ENCODE measurements at places on chromosomes 2 and 18.

DNA sequence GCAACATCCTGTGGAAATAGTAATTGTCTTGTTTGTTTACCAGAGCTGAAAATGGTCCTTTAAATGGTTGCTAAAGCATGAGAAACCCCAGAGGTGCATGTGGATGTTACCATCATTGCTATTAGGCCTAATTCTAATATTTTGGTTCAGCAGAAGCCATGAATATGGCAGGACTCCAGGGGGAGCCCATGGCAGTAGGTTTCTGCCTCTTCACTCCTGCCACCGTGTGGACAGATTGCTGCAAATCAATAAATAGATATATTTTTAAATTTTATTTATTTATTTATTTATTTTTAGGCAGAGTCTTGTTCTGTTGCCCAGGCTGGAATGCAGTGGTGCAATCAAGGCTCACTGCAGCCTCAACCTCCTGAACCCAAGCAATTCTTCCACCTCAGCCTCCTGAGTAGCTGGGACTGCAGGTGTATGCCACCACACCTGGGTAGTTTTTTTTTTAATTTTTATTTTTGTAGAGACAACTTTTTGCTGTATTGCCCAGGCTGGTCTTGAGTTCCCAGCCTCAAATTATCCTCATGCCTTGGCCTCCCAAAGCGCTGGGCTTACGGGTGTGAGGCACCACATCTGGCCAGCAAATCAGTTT is 54.9 kb upstream of the CAPN13 start:
- DNase-seq, result no peak

GRCh38 chr2:172173174-172173706 is 70.5 kb upstream of the DLX2 start:
- no peak for DNase-seq

- no peak for DNase-seq
These were observed 423.3 kb downstream of the CMPK2 start for GRCh38 chr2:6442252-6442985.

DNA sequence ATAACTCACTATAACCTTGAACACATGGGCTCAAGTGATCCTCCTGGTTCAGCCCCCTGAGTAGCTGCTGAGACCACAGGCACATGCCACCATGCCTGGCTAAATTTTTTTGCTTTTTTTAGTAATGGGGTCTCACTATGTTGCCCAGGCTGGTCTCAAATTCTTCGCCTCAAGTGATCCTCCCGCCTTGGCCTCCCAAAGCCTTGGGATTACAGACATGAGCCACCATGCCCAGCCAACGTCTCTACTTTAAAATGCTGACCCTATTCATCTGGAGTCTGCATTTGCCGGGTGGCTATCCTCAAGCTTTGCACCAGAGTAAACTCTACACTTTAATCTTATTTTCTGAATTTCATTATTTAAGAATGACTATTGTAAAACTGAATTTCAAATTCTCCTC is 37.6 kb upstream of the RALBP1 start:
- DNase-seq, result no peak

- DNase-seq, result no peak
These were observed 46.6 kb downstream of the CCDC138 start for GRCh38 chr2:108833219-108833618.

- DNase-seq, result no peak
These were observed 119.5 kb downstream of the ACTR3 start for GRCh38 chr2:114009205-114009944.

GRCh38 chr2:219437141-219437540 is 2.5 kb downstream of the SPEG start:
- DNase-seq, result no peak

- no peak for DNase-seq
These were observed 143.1 kb downstream of the PTH2R start for GRCh38 chr2:208549546-208550158.

- no peak for DNase-seq
These were observed 53.4 kb downstream of the CHN1 start for GRCh38 chr2:174951745-174952144.

DNA sequence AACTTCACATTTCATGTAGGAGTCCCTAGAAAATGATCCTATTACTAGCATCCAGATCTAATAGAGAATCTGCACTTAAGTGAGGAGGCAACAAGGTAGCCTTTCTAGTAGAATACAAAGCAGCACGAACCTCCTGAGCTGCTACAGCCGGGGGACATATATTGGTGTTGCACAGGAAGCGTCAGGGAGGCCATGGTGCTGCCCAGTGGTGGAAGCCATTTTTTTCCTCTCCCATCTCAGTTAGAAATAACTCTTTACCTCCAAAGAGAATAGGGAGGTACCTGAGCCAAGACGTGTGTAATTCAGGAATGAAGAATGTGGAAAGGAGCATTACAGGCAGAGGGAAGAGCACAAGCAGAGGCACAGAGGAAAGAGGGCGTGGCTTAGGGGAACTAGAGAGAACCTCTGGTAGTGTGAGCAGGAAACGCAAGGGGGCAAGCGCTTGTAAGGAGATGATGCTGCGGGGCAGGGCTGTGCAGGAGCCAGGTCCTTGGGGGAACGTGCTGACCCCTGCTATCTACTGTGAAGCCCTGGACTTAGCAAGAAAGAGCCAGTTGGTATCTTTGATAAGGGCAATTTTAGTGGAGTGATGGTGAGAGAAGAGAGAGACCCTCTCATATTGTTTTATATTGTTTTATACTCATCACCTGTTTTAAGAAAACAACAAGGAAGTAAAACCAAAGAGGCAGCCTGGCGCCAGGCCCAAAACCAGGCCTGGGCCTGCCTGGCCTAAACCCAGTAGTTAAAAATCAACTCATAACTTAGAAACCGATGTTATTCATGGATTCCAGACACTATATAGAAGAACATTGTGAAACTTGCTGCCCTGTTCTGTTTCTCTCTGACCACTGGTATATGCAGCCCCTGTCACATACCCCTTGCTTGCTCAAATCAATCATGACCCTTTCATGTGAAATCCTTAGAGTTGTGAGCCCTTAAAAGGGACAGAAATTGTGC is 50.0 kb upstream of the TTC39C start:
- DNase-seq, result peak; percentile 28

- DNase-seq, result no peak
These were observed 19.2 kb downstream of the CDC42EP3 start for GRCh38 chr2:37652199-37652640.

DNA sequence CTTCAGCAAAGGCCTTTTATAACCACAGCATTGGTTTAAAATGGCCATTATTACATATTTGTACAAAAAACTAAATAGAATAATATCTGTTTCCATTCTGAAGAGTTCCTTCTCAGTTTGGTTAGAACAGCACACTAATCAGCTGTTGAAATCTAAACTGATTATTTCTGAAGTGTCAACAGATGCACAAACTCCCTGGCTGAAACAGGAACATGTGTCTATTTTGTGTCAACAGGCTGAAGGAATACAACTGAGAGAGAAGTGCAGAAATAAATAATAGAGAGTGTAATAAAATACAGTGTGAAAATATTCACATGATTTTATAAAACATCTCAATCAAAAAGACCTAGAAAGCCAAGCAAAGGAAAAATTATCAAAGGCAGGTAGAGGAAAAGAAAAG is 29.7 kb downstream of the IKZF2 start:
- no peak for DNase-seq

DNA sequence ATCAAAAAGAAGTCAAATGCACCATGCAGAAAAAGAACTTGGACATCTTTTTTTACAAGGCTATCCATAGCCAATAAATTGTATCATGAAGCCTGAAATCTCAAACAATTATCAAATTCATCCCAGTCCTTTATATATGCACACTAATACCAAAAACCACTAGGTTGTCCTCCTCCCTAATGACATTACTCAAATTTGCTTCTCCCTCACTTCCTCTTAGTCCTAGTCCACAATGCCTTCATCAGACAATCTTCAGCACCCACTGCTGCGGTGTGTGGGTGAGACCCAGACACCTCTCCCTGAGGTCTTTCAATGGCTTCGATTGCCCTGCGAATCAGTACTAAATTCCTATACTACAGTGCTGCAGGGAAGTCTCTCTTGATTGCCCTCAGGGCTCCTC is 58.1 kb downstream of the CLASP1 start:
- no peak for DNase-seq

DNA sequence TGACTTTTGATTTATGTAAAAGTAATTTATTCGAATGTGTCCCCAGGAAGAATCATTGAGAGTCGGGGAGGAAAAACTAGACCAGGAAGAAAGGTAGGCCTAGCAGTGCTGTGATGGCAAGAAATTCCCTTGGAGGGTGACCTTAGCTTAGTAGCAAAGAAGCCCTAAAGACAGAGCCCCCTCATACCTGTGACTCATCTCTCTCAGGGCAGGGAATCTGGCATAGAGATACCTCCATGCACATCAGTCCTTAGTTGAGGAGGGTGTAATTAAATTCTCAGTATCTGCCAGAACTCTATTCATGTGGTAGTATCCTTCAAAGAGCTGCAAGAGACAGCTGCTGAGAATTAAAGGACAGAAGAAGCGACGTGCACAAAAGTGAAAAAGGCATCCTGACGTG is 360.3 kb downstream of the FBXO15 start:
- no peak for DNase-seq

DNA sequence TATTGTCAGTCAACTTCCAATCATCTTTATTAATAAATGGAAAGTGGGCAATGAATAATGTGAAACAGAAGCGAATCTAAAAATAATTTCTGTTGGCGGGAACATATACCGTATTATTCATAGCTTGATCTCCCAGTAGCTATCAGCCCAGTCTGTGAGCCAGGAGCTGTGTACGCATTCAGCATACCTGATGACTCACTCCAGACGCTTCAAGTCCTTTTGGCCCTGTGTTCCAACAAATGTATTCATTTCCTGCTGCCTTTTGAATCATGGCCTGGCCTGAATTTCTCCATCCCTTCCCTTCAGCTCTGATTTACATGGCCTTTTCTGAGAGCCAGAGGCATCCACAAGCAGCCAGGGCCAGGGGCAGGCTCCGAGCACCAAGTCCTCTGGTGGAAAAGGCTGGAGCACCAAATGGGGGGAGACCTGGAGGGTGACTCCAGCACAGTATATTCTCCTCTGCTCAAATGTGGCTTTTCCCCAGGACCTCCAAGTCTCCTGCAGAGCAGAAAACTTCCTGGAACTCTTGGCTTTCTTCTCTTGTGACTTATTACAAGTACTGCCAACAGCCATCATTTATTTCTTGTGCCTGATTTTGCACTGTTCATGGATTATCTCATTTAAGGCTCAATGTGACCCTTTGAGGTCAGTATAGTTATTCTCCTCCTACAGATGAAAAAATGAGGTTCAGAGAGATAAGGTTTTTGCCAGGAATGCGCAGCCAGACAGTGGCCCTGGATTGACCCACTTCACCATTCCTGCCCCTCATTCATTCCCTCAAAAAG is 108.7 kb downstream of the EN1 start:
- no peak for DNase-seq

GRCh38 chr2:215241791-215242305 is 70.0 kb upstream of the ATIC start:
- no peak for DNase-seq

- no peak for DNase-seq
These were observed 19.6 kb downstream of the SPATA3 start for GRCh38 chr2:231015478-231015877.

GRCh38 chr18:77101410-77102258 is 30.9 kb downstream of the MBP start:
- no peak for DNase-seq

- DNase-seq, result no peak
These were observed 137.2 kb downstream of the CDH2 start for GRCh38 chr18:28039691-28040090.

GRCh38 chr2:120509991-120510735 is 164.2 kb downstream of the INHBB start:
- no peak for DNase-seq

DNA sequence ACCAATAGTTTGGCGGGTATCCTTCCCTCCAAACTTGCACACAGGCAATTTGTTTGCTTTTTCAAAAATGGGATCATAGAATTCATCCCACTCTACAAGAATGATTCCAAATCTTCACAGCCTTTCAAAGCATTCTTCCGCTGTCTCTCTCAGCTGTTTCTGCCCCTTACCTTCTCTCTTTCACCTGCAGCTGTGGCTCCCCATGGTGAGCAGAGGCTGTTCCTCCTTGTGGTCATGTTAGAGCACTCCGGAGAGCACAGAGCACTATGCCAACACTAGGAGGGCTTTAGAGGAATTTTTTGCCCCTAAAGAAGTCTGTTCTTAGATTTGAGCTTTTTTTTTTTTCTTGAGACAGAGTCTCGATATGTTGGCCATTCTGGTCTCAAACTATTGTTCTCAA is 30.4 kb downstream of the MTHFD2 start:
- no peak for DNase-seq

GRCh38 chr18:73487966-73488365 is 620.2 kb upstream of the NETO1 start:
- DNase-seq, result no peak

- no peak for DNase-seq
These were observed 281.5 kb downstream of the EN1 start for GRCh38 chr2:118565786-118566540.

GRCh38 chr2:72330652-72331051 is 183.0 kb upstream of the CYP26B1 start:
- DNase-seq, result no peak

DNA sequence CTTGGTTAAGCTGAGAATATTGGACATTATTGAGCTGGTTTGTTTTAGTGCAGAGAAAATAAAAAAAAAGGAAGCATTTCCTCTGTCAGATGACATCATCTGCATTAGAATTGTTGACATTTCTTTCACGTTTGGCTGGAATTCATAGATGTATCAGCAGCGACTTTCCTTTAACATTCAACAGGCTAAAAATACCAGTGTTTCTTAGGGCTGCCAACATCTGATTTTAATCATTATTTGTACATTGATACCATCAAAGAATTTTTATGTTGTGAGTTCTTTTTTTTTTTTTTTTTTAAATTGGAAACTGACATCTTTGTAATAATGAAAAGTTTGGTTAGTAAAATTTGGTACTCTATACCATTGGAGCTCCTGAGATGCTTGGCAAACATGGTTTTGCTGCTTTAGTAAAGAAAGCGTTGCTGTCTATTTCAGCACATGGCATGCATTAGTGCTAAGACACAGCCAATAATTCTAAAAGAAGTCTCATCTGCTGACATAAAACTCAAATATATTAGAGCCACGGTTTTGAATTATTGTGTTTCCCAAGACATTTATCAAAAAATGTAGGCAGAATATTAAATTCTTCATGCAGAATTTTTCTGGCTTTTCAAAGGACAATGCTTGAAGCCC is 33.6 kb downstream of the GTF2A1L start:
- DNase-seq, result no peak

DNA sequence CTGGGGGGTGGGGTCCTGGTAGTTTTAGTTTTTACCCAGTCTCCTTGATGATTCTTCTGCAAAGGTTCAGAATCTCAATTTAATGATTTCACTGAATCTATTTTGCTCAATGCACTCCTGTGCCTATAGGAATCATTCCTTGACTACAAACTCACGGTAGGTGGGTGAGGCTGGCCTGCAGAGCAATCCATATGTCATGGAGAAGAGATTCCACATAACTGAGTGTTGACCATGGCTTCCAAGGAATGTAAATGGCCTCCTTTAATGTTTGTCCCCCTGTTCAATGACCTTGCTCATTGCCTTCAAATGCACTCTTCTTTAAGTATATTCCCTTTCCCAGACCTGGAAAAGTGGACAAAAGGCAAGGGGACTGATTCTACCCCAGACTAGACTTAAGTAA is 12.5 kb downstream of the FAP start:
- DNase-seq, result no peak

GRCh38 chr2:142602418-142602989 is 275.0 kb upstream of the KYNU start:
- DNase-seq, result no peak

- DNase-seq, result no peak
These were observed 19.9 kb upstream of the IL1RL1 start for GRCh38 chr2:102291319-102292075.
